Motor neuron (in vitro differentiated cells): ENCODE measurements at places on chromosomes 12 and 14. TPM values are rescaled to one million over a fixed set of nuclear protein-coding genes. Genes with fewer than 3 reads are reported as not detected.

- no peak for ATAC-seq
These were observed 265.8 kb downstream of the CPNE8 start for GRCh38 chr12:38639625-38640024.

- no peak for ATAC-seq
These were observed 332.5 kb downstream of the RGS6 start for GRCh38 chr14:72264716-72265115.

- no peak for ATAC-seq
These were observed 316.7 kb upstream of the KITLG start for GRCh38 chr12:88896958-88897357.

The AKAP6 gene
- total RNA-seq = 66.8 and 67.3 TPM in 2 replicates

- ATAC-seq = peak; percentile 96
These were observed 228.6 kb downstream of the DPF3 start for GRCh38 chr14:72665259-72665658.

- ATAC-seq = peak; percentile 42
These were observed 123.4 kb downstream of the FSCB start for GRCh38 chr14:44383636-44384035.

DNA sequence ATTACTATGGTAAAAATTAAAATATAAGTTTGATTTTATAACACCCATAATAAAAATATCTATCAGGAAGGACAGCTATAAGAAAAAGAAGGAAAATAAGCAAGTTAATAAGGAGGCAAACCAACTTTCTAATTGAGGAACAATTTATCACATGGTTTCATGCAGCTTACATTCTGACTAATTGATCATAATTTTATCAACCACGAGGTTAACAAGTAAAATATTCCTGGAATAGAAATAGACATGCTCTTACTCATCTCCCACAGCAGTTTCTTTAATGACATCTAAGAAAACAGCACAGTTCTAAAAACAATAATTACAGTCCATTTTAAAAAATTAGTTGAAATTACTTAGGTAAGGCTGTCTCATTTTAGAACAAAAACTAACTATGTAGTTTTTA is 130.8 kb upstream of the KRR1 start:
- ATAC-seq = no peak

DNA sequence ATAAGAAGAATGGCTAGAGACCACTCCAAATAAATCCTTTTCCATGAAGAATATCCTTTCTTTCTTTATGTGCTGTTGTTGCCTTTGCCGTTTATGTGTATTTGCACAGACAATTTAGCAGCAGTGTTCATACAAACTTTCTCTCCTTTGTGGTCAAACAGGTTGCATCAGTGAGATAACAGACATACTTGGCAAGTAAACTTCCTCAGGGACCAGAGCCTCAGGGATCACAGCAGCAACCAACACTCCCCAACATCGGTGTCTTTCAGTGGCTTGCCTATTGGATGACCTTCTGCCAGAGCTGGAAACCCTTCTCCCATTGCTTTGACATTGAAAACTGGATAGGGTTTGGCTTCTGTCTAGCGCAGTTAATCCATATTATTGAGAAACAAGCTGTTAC is 252.2 kb downstream of the BTG1 start:
- no peak for ATAC-seq

- ATAC-seq = no peak
These were observed 39.3 kb downstream of the SPRING1 start for GRCh38 chr12:116698554-116699075.

DNA sequence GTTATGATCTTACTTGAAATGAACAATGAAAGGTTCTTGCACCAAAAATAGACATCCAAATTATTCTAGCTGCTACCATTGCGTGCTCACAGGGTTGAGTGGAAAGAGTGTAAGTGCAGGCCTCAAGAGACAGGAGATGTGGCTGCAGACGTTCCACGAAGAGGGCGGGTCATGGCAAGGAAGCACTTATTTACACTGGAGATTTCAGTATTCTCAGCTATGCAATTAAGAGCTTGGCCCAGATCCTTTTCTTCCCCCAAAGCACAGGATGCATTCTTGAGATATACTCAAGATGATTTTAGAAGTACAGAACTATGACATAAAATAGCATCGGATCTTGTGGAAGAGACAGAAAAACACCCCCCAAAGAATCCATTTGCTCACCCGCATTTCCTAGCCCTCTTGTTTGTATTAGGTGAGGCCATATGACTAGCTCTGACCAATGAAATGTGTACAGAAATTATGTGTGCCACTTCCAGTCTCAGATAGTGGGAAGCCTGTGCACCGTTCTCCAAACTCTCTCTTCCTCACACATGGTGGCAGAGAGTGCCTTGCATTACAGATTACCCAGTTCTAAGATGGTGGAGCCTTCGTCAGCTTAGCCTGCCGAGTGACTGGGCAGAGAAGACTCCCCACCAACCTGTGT is 261.4 kb downstream of the TTC8 start:
- peak; percentile 16 for ATAC-seq

The HVCN1 gene
- total RNA-seq = 0.75 and 1.6 TPM in 2 replicates

GRCh38 chr12:62738105-62738504 is 196.8 kb downstream of the PPM1H start:
- ATAC-seq = no peak

GRCh38 chr12:27844366-27845090 is 64.5 kb upstream of the MANSC4 start:
- no peak for ATAC-seq

DNA sequence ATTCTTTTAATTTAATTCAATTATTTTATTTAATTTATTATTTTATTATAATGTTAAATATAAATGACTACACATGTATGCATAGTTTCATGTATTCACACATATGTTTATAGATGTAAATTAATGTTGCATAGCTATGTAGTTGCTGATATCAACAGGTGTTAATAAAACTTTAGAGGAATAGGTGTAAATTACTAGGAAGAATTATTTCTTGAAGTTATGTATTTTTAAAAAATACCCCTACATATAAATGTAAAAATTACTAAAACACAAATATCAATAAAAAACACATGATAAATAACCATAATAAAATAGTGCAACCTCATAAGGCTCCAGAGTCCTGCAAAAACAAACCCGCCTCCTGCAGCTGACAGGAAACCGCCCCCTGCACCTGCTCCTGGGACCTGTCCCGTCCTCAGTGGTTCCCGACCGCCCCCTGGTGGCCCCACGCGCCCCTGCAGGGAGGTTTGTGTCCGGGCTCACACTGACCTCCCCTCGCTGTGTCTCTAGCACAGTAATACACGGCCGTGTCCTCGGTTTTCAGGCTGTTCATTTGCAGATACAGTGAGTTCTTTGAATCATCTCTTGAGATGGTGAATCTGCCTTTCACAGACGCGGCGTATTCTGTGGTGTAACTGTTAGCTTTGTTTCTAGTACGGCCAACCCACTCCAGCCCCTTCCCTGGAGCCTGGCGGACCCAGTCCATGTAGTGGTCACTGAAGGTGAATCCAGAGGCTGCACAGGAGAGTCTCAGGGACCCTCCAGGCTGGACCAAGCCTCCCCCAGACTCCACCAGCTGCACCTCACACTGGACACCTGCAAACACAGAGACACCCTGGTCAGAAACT is 1264.0 kb downstream of the TMEM121 start:
- ATAC-seq = no peak

DNA sequence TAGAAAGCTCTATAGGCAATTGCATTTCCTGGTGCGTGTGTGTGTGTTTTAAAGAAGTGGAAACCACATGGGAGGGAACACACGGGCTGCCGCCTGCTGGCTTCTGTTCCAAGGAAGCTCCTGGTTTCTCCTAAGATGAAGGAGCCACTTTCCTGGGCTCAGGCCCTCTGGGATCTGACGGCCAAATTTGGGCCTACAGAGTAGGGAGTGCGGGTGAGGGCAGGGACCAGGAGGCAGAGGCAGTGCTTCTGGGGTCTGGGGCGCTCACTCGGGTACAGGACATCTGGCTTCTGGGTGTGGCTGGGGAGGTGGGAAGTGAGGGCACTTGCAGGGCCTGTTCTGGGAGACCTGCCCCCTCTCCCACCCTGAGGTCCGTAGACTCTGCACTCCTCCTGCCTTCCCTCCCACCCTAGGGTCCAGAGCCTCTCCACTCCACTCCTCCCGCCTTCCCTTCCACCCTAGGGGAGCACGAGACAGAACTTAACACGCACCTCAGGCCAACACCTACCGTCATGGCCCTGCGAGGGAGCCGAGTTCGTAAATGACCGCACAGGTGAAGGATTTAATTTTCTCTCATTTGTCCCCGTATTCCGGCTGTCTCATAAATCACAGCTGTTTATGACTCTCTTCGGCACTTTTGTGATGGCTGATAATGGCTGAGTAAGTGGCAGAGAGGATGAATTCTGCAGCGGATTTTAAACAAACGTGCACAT is 127.7 kb downstream of the KIF26A start:
- peak; percentile 42 for ATAC-seq
